Retina (tissue), 1 donor: ENCODE measurements at places on chromosomes 1 and 21.

DNA sequence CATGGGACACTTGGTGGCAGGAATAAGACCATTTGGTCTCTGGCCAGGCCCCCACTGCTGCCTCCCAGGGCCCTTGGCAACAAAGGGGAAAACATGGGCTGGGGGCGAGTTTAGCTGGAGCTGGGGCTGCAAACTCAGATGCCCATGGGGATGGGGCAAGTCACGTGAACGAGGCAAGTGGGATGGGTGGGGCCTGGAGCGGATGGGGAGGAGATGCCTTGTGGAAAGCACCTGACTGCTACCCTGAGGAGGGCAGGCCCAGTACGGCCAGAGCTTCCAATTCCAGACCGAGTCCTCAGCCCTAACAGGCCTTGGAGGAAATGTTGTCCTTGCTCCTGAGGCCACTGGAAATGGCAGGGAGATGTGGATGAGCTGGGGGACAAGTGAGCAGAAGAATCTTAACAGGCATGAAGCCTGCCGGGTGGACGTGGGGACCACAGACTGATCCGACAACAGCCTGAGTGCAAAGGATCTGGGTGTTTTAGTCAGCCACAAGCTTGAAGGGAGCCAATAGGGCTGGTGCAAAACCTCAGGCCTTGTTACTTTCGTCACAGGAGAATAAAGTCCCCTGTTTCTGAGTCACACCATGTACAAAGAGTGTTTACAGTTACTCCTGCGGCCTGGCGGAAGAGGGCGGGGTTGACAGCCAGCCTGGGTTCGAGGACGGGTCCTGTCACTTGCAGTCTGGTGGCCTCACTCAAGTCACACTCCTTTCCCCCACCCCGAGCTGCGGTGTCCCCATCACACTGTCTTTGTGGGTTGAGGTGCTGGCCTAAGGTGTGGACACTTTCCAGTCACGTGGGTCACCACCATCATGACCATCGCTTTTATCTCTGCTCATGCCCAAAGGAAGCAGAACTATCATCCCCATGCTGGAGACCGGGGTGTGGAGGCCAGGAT is 19.1 kb downstream of the RUNX3 start:
- DNase-seq, result no peak

GRCh38 chr1:108691128-108691941 is 775 bp upstream of the PRPF38B start:
- no peak for DNase-seq

- no peak for DNase-seq
These were observed 151.7 kb downstream of the NR5A2 start for GRCh38 chr1:200179126-200179780.

GRCh38 chr21:35829067-35829466 is 231.3 kb downstream of the SETD4 start:
- no peak for DNase-seq

DNA sequence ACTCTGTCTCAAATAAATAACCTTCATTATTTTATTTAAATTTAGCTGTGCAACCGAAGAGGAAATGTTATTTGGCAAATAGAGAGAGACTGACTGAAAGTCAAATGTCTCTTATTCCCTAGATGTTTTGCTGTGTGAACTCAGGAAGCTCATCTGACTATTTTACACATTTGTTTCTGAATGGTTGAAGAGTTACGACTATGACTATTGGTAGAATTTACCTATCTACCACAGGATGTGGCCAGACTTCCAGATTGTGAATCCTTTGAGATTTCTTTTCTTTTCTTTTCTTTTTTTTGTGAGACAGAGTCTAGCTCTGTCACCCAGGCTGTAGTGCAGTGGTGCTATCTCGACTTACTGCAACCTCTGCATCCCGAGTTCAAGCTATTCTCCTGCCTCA is 5.3 kb upstream of the SDE2 start:
- no peak for DNase-seq

DNA sequence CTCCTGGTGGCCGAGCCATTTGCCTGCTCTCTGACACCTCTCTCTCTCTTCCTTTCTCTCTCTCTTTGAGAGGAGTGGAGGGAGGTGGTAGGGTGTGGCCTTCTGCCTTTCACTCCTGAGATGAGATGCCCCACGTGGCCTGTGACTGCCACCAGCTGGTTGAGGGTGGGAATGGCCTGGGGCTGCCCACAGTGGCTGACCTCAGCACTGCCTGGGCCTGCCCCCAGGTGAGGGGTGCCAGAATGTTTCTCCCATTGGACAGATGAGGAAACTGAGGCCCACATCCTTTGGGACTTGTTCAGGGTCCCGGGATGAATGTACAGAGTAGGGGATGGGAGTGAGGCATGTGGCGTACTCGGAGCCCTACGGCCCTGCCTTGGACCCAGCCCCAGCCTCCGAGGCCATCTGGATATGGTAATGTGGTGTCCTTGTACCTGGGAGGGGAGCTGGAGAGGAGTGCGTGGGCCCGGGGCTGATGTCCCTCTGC is 12.7 kb upstream of the C1orf167 start:
- DNase-seq, result no peak

GRCh38 chr1:169348383-169349036 is 19.1 kb downstream of the NME7 start:
- peak; percentile 44 for DNase-seq

DNA sequence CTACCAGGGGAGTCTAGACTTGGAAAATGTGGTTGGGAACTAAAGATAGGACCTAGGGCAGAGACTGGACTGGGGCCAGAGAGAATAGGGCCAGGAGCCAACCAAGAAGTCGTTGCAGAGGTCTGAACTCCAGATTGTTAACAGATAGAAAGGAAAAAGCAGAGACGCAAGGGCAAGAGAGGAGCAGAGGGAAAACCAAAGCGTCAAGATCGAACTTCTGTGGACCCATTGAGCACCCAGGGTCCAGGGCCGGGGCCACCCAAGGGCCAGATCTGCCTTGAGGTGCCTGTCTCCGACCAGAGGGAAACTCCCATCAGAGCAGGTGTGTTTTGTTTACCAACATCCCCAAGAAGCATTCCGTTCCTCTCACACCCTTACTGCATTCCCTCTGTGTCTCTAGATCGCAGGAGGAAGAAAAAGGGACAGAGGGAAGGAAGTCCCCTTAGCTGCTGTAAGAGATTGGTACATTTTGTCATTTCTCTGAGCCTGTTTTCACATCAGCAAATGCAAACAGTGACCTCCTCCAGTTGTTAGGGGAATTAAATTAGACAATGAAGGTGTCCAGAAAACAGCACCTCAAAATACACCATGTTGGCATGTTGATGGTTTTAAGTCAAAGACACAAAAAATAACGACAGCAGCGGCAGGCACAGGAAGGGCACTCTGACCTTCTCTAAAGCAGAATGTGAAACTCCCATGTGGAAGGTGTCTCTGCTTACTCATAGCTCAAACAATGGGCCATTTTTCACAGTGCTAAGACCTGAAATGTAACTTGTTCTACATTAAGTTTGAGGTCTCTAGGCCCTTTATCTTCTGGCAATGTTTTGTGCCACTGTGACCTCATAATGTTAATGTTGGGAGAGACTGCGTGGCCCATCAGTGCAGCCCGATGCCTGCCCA is 105.8 kb upstream of the RAB4A start:
- DNase-seq, result no peak

GRCh38 chr21:42846221-42846620 is 33.1 kb downstream of the WDR4 start:
- no peak for DNase-seq

DNA sequence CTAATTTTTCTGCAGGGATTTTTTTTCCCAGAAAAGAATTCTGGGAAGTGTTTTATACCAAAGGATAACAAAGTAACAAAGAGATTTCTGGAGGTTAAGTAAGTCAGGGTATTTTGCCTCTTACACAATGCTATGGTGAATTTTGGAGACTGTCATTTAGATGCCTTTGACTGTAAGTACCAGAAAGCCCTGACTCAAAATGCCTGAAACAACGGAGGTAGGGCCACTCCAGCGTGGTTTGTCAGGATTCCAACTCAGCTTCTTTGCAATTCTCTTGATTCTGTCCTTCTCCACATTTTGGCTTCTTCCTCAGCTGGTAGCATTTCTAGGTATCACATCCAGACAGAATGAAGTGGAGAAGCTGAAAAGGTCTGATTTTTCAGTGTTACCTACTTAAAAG is 106.5 kb downstream of the UCHL5 start:
- no peak for DNase-seq

GRCh38 chr1:9770298-9770697 is 53.5 kb downstream of the CLSTN1 start:
- DNase-seq, result no peak

- no peak for DNase-seq
These were observed 24.3 kb downstream of the SCYL3 start for GRCh38 chr1:169869426-169869825.

GRCh38 chr1:231311720-231312431 is 25.8 kb downstream of the EXOC8 start:
- DNase-seq, result no peak

DNA sequence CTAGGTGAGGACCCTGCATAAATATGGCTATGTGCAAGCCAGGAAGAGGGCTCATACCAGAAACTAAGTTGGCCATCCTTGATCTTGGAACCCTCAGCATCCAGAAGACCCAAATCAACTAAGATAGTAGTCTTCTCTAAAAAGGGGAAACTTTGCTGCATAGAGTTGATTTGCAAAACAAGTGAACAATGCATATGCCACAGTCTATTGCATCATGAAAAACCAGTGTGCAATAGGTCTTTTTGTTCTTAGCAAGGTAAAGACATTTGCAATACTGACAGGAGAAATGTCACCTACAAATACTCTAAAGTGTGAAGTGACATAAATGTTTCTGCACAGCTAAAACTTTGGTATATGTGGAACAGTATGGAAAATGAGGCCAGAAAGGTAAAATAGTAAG is 2.0 kb upstream of the IFI16 start:
- DNase-seq, result no peak

DNA sequence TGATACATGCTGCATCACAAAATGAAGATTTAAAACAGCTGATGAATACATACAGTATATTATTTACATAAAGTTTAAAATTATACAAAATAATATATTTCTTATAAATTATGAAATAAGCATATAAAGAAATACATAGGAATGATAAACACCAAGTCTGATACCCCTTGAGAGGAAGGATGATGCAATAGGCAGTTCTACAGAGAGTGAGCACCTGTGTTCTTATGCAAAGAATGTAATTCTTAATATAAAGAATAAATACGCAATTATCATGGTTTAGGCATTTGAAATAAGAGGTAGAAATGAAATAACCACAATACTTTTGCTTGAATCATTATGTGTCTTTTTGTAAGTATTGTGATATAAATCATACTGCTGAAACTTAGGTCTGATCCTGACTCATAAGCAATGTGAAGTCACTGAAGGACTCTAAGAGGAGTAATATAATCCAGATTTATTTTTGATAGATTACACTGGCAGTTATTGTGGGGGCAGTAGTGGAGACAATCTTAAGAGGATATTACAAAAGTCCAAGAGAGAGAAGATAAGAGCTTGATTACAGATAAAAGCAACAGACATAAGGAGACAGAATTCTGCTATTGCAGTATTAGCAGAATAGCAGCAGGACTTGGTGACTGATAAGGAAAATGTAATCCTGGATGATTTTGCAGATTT is 39.0 kb downstream of the TTLL7 start:
- DNase-seq, result no peak

DNA sequence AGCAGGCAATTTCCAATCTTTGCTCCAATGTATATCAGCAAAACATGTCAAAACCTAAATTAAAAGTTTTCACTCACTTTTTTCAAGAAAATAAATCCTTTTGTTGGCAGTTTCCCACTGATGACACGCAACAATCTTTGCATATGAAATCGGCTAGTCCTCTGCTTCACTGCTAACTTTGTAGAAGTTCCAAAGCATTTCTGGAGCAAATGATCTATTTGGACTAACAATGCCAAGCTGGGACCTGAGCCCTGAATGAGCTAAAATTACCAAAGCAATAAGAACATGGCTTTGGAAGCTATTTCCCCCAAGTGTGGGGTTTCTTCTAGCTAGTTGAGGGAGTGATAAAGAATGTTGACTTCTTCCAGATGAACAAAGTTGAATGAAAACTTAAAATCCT is 5.1 kb downstream of the BEND5 start:
- DNase-seq, result no peak

- DNase-seq, result no peak
These were observed 447.6 kb upstream of the B3GALT2 start for GRCh38 chr1:193633991-193634390.

DNA sequence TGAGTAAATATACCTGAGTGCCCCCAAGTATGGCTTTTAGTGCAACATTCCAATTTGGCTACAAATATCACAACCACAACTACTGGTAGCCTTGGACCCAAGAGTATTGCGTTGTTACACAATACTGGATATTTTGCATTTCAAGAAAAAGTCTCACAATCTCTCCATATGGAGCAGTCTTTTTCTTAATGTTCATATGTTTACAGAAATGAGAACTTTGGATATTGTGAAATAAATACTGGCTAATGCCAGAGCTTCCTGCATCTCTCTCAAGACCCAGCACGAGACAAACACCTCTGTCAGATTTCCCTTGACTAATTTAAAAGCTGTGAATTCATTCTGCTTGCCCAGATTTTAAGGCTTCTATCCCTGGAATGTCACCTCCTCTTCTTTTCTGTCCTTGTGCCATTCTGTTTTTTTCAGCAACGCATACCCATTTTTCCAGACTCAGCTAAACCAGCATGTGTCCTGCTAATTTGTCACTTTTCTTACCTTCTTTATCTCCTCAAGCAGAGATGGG is 136.2 kb upstream of the BACE2 start:
- no peak for DNase-seq

DNA sequence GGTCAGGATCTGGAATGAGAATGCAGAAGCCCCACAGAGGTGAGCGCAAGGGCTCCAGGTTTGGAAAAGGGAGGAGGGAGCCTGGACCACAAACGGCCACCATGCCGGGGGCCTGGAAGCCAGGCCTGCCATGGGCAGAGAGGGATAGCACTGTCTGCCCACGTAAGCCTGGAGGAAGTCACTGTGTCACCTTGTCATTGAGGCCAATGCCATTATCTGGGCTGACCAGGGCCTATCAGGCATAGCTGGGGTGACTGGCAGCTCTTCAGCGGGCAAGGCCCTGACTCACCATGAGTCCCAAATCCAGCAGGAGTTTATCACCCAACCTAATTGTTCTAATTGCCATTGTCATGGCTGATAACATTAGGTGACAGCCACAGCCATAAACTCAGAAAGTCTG is 84.6 kb downstream of the MATN1 start:
- no peak for DNase-seq

- no peak for DNase-seq
These were observed 650.5 kb downstream of the ADGRL2 start for GRCh38 chr1:82451191-82451590.

DNA sequence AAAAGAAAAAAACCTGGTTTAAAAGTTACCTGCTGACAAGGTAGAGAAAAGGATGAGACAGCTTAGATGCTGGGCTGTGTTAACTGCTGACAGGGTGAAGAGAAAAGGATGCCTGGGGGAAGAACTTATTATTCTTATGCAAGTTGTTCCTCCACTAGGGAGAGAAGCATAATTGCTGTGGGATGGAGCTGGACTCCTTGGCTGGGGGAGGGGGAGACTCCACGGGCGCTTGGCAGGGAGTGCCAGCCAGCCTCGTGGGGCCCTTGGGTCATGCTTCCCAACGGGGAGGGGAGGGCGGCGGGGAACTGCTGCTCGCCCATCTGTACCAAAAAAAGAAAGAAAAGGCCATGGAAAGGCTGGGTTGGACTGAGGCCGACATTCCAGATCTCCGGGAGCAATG is 47.2 kb downstream of the SYCP1 start:
- DNase-seq, result no peak
